ENCODE measurements at places on chromosomes 2 and 18. TPM values are rescaled to one million over a fixed set of nuclear protein-coding genes. Genes with fewer than 3 reads are reported as not detected.

The GATA6 gene
- 3.0 TPM for total RNA-seq

DNA sequence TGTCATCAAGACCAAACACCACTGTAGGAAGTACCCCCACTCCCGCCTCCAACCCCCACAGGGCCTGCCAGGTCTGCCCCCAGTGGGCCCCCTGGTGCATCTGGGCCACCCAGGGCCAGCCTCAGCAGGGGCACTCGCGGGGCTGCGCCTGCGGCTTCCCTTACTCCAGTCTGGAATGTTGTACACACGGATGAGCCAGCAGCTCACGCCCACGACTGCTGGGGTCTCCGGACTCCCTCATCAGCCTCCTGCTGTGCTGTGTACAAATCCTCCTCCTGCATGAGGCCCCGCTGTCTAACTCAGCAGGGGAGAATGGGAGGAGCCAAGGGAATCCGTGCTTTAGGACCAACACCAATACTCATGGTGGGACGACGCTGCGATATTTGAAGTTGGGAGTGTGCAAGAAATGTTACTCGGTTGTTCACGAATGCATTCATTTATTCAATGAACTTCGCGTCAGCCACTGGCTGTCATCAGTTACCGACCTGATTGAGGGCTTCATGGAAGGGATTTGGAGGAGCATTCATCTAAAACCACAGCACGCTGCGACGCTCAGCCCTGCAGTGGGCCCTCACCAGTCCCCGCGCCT is 654 bp upstream of the ASB1 start:
- no peak for DNase-seq
- H3K27ac ChIP-seq, result peak overlapping the region; percentile 91
- H3K27me3 ChIP-seq, result no peaks in the 10 kb centered on the region
- peak overlapping the region; percentile 82 for H3K4me3 ChIP-seq

The ZNF516 gene
- 33.4 TPM for total RNA-seq

- H3K4me1 ChIP-seq, result no peaks in the 10 kb centered on the region
- H3K27ac ChIP-seq, result no peak overlapping the region
- no peaks in the 10 kb centered on the region for H3K27me3 ChIP-seq
- no peak overlapping the region for H3K4me3 ChIP-seq
- DNase-seq, result no peak
Measured at GRCh38 chr18:9466846-9467245, 8.5 kb upstream of the RALBP1 start.

DNA sequence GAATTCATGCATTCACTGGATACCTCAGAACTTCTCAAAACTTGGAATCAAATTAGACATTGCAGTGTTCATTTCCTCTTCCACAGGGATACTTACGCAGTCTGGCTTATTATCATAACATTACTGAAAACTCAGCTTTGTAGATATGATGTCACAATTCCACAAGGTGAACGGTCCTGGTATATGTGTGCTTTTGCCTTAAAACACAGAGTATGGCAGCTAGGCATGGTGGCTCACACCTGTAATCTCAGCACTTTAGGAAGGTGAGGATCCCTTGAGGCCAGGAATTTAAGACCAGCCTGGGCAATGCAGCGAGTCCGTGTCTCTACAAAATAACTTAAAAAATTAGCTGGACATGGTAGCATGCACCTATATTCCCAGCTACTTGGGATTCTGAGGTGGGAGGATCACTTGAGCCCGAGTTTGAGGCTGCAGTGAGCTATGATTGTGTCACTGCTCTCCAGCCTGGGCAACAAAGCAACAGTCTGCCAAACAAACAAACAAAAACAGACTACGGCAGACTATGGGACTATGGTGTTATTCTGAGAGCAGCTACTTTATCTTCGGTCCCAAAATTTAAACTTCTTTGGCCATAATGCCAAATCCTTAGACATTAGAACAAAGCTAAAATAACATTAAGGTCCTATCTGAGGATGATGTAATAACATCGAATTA is 1191.9 kb upstream of the SLC39A10 start:
- no peak for DNase-seq
- no peaks in the 10 kb centered on the region for H3K36me3 ChIP-seq
- H3K4me3 ChIP-seq, result no peak overlapping the region
- no peak overlapping the region for H3K27ac ChIP-seq
- H3K27me3 ChIP-seq, result no peaks in the 10 kb centered on the region

GRCh38 chr18:34358923-34359322 is 134.2 kb upstream of the NOL4 start:
- no peak overlapping the region for H3K4me3 ChIP-seq
- H3K4me1 ChIP-seq, result no peaks in the 10 kb centered on the region
- no peak overlapping the region for H3K27ac ChIP-seq
- no peaks in the 10 kb centered on the region for H3K27me3 ChIP-seq

DNA sequence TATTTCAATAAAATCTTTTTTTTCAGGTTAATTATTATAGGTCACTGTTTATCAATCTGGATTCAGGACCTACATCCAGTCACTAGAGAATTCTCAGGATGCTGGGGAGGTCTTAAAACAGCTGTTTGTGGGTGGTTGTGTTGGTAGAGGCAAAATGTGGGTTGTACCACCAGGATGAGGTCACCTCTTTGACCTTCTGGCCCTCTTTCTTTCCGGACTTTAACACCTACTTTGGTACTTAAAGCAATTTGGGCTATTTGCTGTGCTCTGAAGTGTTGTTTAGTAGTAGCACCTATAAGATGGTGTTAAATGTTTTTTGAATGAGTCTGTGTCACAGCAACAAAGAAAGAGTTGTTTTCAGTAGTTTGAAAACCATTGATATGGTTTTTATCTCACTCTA is 14.6 kb downstream of the EML4 start:
- H3K27me3 ChIP-seq, result no peaks in the 10 kb centered on the region
- H3K27ac ChIP-seq, result no peak overlapping the region
- no peak for DNase-seq
- H3K4me3 ChIP-seq, result no peak overlapping the region
- H3K4me1 ChIP-seq, result no peaks in the 10 kb centered on the region

The MARS2 gene
- total RNA-seq, result 6.9 TPM

The MAPK4 gene
- total RNA-seq, result 0.64 TPM

The RAB17 gene
- 43.9 TPM for total RNA-seq

- no peak for DNase-seq
- H3K4me1 ChIP-seq, result no peaks in the 10 kb centered on the region
- no peaks in the 10 kb centered on the region for H3K36me3 ChIP-seq
- H3K27ac ChIP-seq, result no peak overlapping the region
- no peaks in the 10 kb centered on the region for H3K27me3 ChIP-seq
- H3K4me3 ChIP-seq, result no peak overlapping the region
Measured at GRCh38 chr2:15334644-15335326, 226.3 kb downstream of the NBAS start.

DNA sequence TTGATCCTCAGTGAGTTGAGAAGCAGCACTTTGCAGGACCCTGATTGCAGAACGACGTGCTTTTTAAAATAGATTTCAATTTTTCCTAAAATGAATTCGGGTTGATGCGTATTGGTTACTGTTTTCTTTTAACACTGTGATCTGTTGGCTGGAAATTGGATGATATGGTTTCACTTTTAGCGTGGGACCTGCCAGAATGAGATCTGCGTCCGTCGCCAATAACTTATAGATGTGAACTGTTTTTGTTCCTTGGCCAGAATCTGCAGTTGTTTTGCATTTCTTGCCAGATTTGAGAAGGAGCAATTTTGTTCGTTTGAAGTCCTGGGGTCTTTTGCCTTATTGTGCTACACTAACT is 703 bp downstream of the UGGT1 start:
- peak overlapping the region; percentile 87 for H3K4me3 ChIP-seq
- H3K27ac ChIP-seq, result no peak overlapping the region
- H3K36me3 ChIP-seq, result no peaks in the 10 kb centered on the region

- H3K27ac ChIP-seq, result peak overlapping the region; percentile 94
- no peak for DNase-seq
- no peak overlapping the region for H3K4me3 ChIP-seq
- H3K36me3 ChIP-seq, result no peaks in the 10 kb centered on the region
- H3K27me3 ChIP-seq, result no peaks in the 10 kb centered on the region
- peaks cover 7% of the 10 kb centered on the region for H3K4me1 ChIP-seq
Measured at GRCh38 chr2:20212459-20212870, 12.5 kb downstream of the SDC1 start.

The SLC9A4 gene
- not detected for total RNA-seq

DNA sequence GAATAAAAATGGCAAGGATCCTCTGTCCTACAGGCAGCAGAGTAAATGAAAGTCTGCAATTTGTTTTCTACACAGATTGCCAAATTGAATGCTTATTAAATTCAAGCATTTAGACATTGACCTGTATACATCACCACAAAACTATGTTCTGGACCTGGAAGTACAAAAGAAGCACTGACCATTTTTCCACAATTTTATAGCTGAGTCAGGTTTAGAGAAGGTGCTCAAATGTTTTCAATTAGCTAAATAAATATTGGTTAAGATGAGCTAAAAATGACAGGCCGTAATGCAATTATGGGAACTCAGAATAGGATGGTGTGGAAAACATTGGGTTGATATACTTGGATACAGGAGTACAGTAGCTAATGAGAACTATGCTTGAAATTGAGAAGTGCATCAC is 490.7 kb upstream of the MEIS1 start:
- no peak overlapping the region for H3K27ac ChIP-seq
- DNase-seq, result no peak
- H3K4me3 ChIP-seq, result no peak overlapping the region
- H3K36me3 ChIP-seq, result no peaks in the 10 kb centered on the region
- H3K4me1 ChIP-seq, result no peaks in the 10 kb centered on the region

- no peaks in the 10 kb centered on the region for H3K27me3 ChIP-seq
- H3K27ac ChIP-seq, result no peak overlapping the region
- H3K4me1 ChIP-seq, result no peaks in the 10 kb centered on the region
- DNase-seq, result no peak
Measured at GRCh38 chr2:62489162-62489561, 16.8 kb downstream of the TMEM17 start.

DNA sequence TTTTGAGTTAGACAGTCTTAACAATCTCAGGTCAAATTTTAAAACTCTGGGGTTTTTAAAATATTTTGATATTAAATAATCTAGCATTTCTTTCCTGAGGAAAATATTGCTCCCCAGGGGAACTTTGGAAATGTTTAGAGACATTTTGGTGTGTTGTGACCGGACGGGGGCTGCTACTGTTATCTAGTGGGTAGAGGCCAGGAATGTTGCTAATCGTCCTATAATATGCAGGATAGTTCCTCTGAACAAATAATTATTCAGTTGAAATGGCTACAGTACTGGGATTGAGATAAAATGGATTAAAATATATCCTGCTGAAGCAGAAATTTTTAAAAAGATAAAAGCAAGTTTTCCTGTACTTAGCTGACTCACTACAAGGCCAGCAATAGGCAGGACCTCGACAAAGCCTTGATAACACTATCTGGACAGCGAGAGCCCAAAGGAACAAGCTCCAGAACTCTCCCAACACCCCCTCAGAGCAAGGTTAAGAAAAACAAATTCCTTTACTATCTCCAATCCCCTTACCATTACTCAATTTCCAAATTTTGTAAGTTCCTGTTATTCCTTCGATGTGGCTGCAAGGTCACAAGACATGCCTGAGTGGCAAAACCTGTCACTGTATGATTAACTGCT is 1407.4 kb downstream of the SUCLG1 start:
- no peak overlapping the region for H3K4me3 ChIP-seq
- DNase-seq, result no peak
- no peaks in the 10 kb centered on the region for H3K4me1 ChIP-seq

GRCh38 chr2:187875261-187876141 is 321.3 kb upstream of the TFPI start:
- no peak overlapping the region for H3K27ac ChIP-seq
- H3K36me3 ChIP-seq, result no peaks in the 10 kb centered on the region
- H3K27me3 ChIP-seq, result no peaks in the 10 kb centered on the region
- H3K4me3 ChIP-seq, result no peak overlapping the region

DNA sequence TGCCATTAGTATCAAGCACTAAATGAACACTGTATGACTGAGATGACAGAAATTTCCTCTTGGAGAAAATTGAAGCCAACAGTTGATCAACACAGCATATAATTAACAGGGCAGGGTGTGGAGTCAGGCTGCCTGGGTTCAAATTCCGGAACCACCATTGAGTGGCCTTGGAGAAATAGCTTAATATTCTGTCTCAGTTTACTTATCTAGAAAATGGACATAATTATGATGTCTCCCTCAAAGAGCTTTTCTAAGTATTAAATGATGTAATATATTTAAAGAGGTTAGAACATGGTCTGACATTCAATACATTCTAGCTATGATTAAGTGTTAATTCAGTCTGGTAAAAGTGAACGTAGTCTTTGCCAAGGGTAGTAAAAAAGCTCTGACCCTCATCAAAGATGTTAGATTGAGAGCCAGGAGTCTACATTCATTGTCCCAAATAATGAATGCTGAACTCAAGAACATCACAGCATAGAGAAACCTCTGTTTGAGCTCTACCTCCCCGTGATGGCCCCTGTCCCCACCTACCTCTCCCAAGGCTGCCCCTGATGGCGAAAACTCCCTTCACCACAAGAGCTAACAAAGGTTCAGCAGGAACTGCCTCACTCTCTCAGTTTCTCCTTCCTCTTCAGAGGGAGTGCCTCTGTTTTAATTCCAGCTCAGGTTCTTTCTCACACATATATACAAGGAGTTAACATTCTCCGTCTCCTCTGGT is 2.7 kb upstream of the VWA3B start:
- H3K27me3 ChIP-seq, result no peaks in the 10 kb centered on the region
- no peak for DNase-seq
- no peak overlapping the region for H3K4me3 ChIP-seq
- no peaks in the 10 kb centered on the region for H3K4me1 ChIP-seq
- no peak overlapping the region for H3K27ac ChIP-seq

The DSC1 gene
- 0.29 TPM for total RNA-seq

GRCh38 chr2:42239811-42240210 is 70.7 kb downstream of the EML4 start:
- no peaks in the 10 kb centered on the region for H3K36me3 ChIP-seq
- no peak overlapping the region for H3K27ac ChIP-seq
- H3K4me3 ChIP-seq, result no peak overlapping the region
- no peaks in the 10 kb centered on the region for H3K4me1 ChIP-seq

The IL36A gene
- not detected for total RNA-seq

The PLCL1 gene
- 11.1 TPM for total RNA-seq

The SLC23A3 gene
- 0.48 TPM for total RNA-seq

The FAM124B gene
- 2.6 TPM for total RNA-seq

DNA sequence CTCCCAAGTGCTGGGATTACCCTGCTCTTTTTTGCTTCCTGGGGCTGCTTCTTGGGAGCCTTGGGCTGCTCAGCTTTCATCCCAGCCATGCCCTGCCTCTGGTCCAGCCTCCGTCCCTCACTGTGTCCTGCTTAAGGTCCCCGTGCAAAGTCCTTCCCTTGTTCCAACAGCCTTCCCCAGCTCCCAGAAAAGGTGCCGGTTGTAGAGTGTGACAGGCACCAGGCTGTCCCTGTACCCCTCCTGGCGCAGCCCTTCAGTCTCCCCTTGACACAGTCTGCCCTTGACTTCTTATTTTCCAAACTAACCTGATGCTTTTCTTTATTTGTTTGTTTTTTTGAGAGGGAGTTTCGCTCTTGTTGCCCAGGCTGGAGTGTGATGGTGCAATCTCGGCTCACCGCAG is 20.1 kb upstream of the ALPI start:
- H3K4me3 ChIP-seq, result no peak overlapping the region
- no peaks in the 10 kb centered on the region for H3K36me3 ChIP-seq
- H3K4me1 ChIP-seq, result no peaks in the 10 kb centered on the region
- DNase-seq, result peak; percentile 45

The MROH2A gene
- total RNA-seq, result not detected

GRCh38 chr2:52264911-52265310 is 1233.0 kb upstream of the NRXN1 start:
- H3K27me3 ChIP-seq, result no peaks in the 10 kb centered on the region
- DNase-seq, result no peak
- H3K4me1 ChIP-seq, result no peaks in the 10 kb centered on the region
- no peaks in the 10 kb centered on the region for H3K36me3 ChIP-seq
- no peak overlapping the region for H3K27ac ChIP-seq

- no peaks in the 10 kb centered on the region for H3K4me1 ChIP-seq
- no peaks in the 10 kb centered on the region for H3K36me3 ChIP-seq
- no peak for DNase-seq
- H3K27ac ChIP-seq, result no peak overlapping the region
- H3K27me3 ChIP-seq, result no peaks in the 10 kb centered on the region
Measured at GRCh38 chr2:186183406-186183805, 302.7 kb upstream of the ZC3H15 start.

Data from breast epithelium (tissue), 4 donors.